ENCODE measurements at places on chromosomes 12 and 14.

- no peak for DNase-seq
Observed at GRCh38 chr12:6435961-6436715, 8.6 kb upstream of the CD27 start.

GRCh38 chr12:124765581-124766489 is 97.8 kb downstream of the SCARB1 start:
- DNase-seq: no peak

DNA sequence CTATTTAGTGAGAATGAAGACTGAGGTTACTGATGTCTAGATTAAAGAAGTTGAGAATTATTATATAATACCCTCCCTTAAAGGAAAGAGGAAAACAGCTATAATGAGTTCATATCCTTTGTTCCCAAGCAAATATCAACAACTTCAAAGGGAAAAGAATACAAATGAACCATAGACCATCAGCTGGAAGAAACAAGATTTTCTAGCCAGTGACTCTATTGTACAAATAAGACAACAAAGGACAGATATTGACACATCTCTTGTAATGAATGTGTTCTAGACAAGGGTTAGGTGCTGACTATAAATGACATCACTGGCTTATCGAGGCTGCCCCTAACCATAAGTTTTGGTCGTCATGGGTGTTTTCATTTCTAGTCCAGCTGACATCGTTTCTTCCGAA is 48.2 kb downstream of the SLC38A4 start:
- no peak for DNase-seq

DNA sequence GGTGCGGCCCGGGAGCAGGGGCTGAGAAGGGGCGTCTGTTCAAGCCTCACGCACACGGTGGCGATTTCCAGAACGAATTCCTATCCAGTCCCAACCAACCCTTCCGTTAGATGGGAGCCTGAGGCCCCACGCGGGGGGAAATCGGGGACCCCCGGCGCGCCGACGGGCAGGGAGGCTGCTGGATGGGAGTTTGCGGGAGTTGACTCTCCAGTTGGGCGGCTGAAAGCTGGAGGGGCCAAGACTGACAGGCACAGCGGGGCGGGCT is 9.8 kb downstream of the EXOC3L4 start:
- DNase-seq: no peak

DNA sequence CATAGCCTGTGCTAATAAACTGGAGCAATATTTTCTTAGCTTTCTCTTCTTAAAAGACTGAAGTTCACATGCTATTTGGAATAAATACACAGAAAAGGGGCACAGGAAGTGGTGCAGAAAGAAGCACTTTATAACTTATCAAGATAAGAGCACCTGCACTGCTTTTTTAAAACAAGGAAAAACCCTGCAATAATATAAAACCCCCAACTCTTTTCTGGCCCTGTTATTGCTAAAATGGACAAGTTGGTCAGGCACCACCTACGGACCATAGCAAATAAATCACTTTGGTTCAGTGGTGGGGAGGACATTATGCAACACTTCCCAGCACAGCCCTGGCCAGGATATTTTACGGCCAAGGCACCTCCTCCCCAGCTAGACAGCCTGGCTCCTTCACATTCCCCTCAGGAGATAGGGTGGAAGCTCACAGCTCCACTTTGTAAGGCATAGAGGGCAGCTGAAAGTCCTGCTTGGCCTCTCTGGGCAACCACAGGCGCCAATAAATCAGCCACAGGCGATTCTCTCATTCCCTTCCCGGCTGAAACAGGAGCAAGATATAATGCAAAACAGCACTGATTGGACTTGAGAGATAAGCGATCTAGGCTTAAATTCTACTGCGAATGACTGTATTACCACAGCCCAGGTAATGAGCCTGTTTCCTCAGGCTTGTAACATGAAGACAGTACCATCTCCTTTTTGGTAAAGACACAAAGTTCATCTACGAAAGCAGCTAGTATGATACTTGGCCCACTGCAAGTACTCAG is 2.0 kb downstream of the ZBTB25 start:
- no peak for DNase-seq

- DNase-seq: no peak
Observed at GRCh38 chr12:77179515-77179914, 114.1 kb upstream of the E2F7 start.

DNA sequence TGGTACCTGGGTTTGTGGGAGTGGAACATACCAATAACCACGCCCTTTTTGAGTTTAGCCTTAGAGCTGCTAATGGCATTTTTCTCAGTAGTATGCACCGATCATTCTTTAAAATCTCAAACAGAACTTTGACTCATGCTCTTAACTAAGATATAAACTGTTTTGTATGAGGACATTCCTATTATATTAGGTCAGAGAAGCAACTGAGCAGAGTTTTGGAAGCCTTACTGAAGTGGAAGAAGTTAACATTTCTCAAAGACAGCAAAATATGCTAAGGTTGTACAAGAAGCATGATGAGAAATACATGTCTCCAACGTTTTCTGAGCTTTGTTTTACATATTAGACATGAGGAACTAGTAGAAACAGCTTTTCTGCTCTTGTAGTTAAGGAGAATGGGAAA is 819.2 kb downstream of the FSCB start:
- no peak for DNase-seq

DNA sequence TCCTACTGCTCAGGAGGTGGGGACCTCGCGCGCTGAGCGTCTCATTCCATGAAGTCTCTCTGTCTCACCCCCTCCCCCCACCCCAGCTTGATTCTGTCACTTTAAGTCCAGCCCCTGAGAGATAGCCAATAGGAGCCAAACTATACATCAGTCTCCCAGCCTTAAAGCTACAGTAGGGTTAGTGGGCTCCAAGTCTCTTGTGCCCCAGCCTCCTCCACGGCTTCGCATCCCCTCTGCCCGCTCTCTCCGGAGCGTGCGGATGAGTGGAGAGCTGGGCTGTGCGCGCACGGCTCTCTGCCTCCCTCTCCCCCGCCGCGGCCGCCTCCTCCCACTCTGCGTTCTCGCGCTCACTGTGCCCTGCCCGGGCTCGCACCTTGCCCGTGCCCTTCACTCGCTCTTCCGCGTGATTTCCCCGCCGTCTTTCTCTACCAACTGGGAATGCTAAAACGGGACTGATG is at the start of gene ESRRB:
Gene ESRRB (plus strand): TSS at position 191 of the 458 bp plus-strand sequence. CDS start 265 bp downstream, at position 456.
- DNase-seq: no peak

- DNase-seq: no peak
Observed at GRCh38 chr14:70064136-70064865, 124.5 kb downstream of the SLC8A3 start.

GRCh38 chr12:21523148-21523547 is 2.9 kb upstream of the SPX start:
- no peak for DNase-seq

DNA sequence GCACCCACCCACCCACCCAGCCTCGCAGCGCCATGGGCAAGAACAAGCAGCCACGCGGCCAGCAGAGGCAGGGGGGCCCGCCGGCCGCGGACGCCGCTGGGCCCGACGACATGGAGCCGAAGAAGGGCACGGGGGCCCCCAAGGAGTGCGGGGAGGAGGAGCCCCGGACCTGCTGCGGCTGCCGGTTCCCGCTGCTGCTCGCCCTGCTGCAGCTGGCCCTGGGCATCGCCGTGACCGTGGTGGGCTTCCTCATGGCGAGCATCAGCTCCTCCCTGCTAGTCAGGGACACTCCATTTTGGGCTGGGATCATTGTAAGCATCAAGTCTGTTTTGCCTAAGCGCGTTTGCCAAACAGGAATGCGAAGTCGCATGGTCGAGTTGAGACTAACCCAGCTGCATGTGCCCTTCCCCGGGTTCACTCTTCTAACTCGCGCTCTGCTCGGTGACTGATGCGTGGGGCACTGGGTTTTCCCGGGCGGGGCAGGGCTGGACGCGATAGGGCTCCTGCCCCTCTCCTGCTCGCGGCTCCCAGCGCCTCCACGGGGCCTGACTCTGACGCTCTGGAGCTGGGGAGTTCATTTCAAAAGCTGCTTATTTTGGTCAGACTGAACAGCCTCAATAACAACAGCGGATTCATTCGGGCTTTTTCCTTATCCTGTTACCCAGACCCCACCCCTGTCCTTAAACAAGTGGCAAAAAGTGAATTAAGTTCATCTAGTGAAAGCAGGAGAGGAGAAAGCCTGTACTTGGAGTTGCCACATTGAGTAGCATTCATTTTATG is 458 bp downstream of the SSPN start:
- DNase-seq: no peak

DNA sequence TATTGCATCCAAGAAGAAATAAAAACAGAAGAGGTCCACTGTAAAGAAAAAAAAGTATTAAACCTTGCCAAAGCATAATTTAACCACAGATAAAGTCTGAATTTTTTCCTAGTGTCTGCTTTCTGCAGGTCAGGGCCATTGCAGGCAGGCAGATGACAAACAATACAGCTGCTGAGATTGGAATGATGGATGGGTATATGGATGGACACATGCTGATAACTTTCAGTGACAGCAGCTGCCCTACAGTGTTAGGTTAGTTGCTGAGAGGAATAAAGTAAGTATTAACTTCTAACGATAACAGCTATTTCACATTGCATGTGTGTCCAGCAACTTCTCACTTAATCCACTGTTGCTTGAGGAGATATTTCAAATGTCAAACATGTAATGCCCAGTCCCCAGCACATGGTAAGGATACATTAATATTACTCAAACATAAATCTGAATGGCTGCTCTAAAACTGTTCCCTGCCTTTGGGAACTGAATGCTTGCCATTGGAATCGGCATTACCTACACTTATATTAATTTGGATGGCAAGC is 515.3 kb downstream of the RMST start:
- DNase-seq: no peak

- no peak for DNase-seq
Observed at GRCh38 chr14:77305696-77306095, 15.0 kb downstream of the POMT2 start.

DNA sequence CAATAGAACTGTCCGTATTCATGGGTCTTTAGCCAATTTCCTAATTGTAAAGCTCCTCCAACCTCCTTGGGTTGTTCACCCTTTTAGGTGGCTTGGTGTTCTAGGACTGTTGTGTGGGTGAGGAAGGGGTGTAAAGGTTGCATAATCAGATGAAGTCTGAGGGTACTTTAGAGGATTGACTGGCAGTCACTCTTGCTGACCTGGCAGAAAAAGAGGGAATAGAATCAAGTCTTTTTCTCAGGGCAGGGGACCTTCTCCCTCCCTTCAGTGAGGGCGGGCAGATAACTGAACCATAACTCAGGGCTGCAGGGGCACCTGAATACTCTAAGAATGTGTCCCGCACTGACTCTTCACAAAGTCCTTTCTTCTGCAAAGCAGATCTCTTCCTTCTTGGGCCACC is 436.2 kb downstream of the CCDC91 start:
- no peak for DNase-seq

- no peak for DNase-seq
Observed at GRCh38 chr14:101601606-101602465, 40.5 kb downstream of the DIO3 start.

DNA sequence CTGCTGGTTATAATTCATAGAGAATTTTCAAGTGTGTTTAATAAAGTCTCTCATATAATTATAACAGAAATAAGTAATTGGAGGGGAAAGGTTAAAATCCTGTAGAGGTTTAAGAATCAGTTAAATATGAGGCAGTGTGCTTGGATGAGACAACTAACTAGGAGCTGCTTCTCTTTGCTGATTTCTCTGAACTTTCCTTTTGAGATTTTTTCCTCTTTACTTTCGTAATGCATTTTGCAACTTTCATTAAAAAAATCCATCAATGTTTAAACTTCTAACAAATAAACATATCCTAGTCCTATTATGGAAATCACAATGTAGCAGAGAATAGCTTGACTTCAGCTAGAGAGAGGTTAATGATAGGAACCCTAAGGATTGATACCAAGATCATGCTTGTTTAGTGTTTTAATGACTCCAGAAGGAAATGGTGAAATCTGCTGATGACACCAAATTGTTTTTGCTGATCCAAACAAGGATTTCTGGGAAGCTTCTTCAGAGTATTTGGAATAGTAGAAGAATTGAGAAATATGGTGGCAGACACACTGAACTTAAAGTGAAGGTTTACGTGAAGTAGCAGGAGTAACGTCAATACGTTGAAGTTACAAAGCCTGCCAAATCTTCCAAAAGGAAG is 122.6 kb downstream of the RAD51B start:
- no peak for DNase-seq

GRCh38 chr12:88300931-88301330 is 158.8 kb downstream of the TMTC3 start:
- DNase-seq: no peak

- DNase-seq: no peak
Observed at GRCh38 chr12:105659355-105660075, 329.0 kb downstream of the C12orf75 start.

GRCh38 chr12:79961411-79961810 is 26.5 kb upstream of the PPP1R12A start:
- no peak for DNase-seq

DNA sequence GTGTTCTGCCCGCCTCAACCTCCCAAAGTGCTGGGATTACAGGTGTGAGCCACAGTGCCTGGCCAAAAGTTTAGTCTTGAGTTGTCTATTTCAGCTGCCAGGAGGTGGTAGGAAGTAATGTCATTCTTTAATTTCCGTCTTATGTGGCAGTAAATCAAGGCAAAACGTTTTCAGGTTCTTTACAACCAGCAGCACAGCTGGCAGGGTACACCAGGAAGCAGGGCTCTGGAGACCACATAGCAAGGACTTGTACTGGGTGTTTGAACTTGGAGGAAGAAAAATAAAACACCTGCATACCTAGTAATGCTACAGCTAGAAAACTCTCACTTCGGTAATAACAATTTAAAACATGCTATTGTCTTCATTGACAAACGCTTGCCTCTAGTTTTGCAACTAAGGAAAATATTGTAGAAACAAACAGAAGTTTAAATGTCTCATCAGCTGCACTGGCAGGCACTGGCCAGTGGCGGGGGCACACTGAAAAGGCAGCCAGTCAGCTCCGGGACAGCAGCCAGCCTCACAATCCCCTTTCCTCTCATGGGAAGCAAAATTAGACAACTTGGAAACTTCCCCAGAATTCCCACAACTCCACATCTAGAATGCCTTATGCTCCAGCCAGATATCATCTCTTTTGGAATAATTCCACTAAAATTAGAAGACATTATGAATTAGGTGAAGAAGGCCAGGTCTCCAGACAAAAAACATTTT is 72.2 kb downstream of the CLIP1 start:
- peak; percentile 77 for DNase-seq

DNA sequence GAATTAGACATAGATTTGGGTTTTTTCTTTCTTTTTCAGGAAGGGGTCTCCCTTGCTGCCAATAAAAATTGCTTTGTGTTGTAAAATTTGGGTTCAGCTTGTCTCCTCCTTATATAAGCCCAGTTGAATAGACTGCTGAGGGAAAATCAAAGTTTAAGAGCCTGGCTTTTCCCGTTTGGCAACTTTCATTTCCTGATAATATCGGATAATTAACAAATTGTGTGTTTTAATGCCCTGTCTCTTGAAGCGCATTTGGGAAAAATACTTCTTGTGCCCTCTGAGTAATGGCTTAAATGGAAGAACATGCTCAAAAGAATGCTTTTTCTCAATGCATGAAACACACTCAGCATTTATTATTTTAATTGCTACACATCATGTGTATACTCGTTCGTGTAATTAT is 198.0 kb upstream of the DCN start:
- no peak for DNase-seq

DNA sequence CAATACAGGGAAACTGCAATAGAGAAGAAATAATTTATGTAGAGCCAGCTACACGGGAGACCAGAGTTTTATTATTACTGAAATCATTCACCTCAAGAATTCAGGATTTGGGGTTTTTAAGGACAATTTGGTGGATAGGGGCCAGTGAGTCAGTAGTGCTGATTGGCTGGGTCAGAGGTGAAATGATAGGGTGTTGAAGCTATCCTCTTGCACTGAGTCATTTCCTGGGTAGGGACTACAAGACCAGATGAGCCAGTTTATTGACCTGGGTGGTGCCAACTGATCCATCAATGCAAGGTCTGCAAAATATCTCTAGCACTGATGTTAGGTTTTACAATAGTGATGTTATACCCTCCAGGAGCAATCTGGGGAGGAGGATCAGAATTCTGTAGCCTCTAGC is 486.3 kb downstream of the LRIG3 start:
- DNase-seq: no peak

All from fibroblast of skin of left biceps (primary cell).